SHP77 (cell line): ENCODE measurements at places on chromosomes 2 and 18.

GRCh38 chr2:165435611-165436010 lies 33.9 kb upstream of the CSRNP3 start:
- no peak for DNase-seq

- DNase-seq, result no peak
Measured at GRCh38 chr2:143730953-143731260, 601.7 kb downstream of the ARHGAP15 start.

- DNase-seq, result no peak
Measured at GRCh38 chr2:218880102-218880858, at the start of gene WNT10A. Gene WNT10A, plus strand, starts transcription at chr2:218880852. Its CDS starts 144 bp downstream, at chr2:218880996.

DNA sequence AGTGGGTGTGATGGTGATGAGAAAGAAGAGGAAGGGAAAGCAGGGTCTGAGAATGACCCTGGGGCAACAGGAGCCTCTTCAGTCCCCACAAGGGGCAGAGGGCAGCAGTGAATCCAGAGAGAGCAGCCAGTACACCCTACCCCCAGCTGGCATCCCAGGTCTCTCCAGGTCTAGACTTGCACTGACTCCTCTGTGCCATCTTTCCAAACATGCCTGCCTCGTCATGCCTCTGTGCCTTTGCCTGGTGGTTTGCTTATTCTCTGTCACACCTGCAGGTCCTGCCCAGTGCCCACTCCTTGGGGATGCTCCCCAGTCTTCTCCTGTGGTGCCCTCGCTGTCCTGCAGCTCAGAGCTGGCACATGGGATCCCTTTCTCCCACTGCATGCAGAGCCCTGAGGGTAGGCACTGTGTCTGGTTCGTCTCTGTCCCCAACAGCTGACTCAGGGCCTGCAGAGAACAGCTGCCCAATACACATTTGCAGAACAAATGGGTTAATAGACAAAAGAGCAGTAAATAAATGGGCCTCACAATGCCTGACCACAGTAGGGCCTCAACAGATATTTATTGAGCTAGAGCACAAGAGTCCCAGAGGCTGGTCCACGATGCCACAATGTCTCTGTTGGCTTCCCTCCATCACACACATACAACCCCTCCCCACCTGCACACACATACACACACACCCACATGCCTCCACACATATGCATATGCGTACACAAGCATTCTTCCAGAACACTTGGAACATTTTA lies 89.8 kb downstream of the HS1BP3 start:
- DNase-seq, result no peak

GRCh38 chr2:109438773-109439389 lies 174.9 kb downstream of the SEPTIN10 start:
- DNase-seq, result no peak

GRCh38 chr2:143622106-143622505 lies 492.9 kb downstream of the ARHGAP15 start:
- no peak for DNase-seq
